ENCODE measurements at places on chromosomes 2 and 18. TPM values are rescaled to one million over a fixed set of nuclear protein-coding genes. Genes with fewer than 3 reads are reported as not detected.

TNS1 gene
- 4.5 TPM for total RNA-seq

ORMDL1 gene
- total RNA-seq: 38.4 TPM

MOGAT1 gene
- 0.62 TPM for total RNA-seq

SERPINB4 gene
- 0.53 TPM for total RNA-seq

POTEJ gene
- not detected for total RNA-seq
